Kasumi-1 (cell line): ENCODE measurements at places on chromosomes 12 and 14.

- no peak for DNase-seq
Observed at GRCh38 chr12:24913130-24913529, 35.8 kb downstream of the BCAT1 start.

DNA sequence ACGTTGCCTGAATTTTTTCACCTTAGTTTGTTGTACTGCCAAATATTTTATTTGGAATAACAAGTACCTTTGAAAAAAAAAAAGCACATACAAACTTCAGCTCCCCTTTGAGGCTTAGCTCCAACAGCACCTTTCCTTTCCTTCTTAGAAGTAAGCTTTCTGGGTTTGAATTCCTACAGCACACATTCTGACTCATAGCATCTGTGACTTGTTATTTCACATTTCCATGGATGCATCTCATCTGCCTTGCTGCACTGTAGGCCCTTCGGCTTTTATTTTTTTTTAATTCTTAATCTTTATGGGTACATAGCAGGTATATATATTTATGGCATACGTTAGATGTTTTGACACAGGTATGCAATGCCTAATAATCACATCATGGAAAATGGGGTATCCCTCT lies 7.2 kb downstream of the LGALS3 start:
- DNase-seq, result no peak

DNA sequence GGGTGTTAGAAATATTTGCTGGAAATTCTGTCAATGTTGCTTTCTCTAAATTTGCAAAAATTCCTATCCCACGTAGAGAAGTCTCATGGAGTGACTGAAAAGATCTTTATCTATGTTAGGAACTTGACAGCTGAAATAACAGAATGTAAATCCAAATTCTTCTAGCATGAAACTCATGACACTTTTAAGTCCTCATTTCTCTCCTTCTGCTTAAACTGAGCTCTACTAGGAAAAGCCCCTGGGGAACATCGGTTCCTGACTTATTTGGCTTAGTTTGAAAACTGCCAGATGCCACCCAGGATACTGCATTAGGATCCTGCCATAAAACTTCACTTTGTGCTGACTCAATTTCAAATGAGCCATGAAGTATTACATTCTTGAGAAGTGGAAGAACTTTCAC lies 426.0 kb downstream of the GALC start:
- no peak for DNase-seq

DNA sequence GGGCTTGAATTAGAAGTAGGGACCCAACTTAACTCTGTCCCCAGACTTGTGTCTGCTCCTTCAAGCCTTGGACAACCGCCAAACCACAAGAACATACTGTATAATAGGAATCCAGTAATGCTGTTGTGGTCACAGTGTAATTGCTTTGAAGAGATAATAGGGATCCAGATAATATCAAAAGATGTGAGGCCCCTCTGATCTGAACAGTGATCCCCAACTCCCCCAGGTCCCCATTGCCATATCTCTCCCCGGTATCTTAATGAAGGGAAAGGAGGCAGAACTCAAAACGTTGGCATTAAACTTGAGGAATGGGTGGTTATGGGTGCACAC lies 8.5 kb upstream of the PLEKHH1 start:
- DNase-seq, result peak; percentile 5

GRCh38 chr12:68102731-68103130 lies 56.8 kb downstream of the IFNG start:
- DNase-seq, result no peak

- DNase-seq, result no peak
Observed at GRCh38 chr12:116245189-116245588, 32.3 kb downstream of the MED13L start.

DNA sequence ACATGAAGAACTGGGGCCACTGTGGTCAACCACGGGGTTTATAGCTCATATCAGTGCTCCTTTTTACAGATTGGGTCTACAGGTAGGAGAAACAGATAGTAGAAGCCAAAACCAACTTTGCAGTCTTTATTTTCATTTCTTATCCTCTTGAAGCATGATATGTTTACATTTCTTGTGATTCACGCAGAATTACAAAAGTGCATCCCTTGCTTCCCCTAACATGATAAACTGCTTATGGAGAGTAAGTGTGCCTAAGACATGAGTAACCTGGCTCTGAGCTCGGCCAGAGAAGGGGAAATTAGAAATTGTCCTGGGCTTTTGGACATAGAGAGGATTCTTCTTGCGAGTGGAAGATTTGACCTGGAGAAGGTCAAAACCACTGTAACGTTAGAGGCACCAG lies 18.4 kb downstream of the PWP1 start:
- no peak for DNase-seq

DNA sequence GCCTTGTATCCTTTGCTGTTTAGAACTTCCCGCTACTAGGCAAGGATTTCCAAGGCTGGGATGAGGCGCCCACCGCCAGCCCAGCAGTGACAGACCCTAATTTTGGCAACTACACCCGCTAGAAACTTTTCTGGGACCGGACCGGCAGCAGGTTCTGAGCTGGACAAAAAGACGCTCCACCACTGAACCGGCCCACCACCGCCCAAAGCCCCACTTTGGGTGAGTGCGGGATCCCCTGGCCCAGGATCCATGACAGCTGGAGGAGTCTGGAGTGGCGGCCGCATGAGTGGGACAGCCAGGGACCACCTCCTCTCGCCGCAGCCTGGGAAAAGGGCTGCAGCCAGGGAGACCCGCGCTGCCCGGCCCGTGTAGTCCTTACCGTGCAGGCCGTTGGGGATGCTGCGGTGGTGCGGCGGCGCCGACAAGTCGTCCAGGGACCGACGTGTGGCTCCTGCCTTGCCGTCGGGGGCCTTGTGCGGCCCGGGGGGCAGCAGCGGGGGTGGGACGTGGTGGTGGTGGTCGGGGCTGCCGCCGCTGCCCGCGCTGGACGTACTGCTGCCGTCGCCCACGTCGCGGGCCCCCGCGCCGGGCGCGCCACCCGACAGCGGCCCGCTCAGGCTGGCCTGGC lies 1.1 kb downstream of the CCDC85C start:
- no peak for DNase-seq

GRCh38 chr12:123351349-123351748 lies 13.3 kb downstream of the SBNO1 start:
- DNase-seq, result no peak

GRCh38 chr14:30757082-30757481 lies 117.3 kb upstream of the COCH start:
- no peak for DNase-seq

- peak; percentile 23 for DNase-seq
Observed at GRCh38 chr12:89927226-89927698, 218.6 kb upstream of the ATP2B1 start.

- DNase-seq, result peak; percentile 40
Observed at GRCh38 chr14:70096866-70097265, 91.9 kb downstream of the SLC8A3 start.

GRCh38 chr12:12926571-12927071 lies 25.3 kb downstream of the GPRC5D start:
- DNase-seq, result no peak

DNA sequence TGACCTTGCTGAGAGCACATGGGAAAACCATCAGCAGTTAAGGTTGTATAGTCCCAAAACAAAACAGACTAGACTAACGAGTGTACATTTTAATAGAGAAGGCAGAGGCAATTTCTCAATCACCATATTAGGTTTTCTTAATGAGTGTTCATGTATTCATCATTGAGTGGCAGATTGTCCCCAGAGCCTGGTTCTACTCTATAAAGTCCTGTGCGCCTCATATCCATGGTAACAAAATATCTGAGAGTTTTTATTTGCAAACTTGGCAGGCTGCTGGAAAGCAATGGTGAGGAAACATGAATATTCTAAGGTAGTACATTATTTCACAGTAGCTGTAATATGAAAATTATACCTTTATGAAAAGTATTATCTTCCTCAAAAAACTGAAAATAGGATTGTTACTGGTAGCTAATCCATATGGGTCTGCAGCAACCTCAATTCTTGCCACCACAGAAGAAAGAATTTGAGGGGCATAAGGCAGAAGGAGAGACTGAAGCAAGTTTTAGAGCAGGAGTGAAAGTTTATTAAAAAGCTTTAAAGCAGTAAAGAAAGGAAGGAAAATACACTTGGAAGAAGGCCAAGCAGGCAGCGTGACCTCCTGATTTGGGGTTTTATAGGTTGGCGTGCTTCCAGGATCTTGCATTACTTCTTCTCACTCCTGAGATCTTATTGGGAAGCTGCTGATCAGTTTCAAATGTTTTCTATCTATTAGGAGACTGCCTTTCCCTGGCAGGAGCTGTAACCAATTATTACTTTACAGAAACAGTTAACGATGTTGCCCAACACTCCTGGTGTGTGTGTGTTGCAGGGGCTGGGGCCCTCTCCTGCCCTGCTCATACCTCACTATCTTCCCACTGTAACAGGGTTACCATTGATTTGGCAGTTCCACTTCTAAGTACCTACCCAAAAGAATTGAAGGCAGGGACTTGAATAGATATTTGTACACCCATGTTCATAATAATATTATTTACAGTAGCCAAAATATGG lies 154.0 kb upstream of the NUDT4 start:
- no peak for DNase-seq

GRCh38 chr12:93198086-93198485 lies 179.6 kb upstream of the NUDT4 start:
- no peak for DNase-seq

- no peak for DNase-seq
Observed at GRCh38 chr14:64675312-64675711, 28.9 kb upstream of the PLEKHG3 start.

DNA sequence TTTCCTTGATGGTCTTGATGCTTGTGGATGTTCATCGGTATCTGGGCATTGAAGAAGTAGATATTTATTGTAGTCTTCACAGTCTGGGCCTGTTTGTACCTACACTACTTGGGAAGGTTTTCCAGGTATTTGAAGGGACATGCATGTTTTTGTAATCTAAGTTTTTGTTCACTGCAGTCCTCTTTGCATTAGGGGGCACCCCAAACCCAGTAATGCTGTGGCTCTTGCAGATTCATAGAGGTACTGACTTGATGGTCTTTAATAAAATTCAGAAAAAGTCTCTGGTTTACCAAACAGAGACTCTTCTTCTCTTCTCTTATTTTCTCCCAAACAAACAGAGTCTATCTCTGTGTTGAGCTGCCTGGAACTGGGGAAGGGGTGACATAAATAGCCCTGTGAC lies 150.9 kb upstream of the SLC16A7 start:
- DNase-seq, result no peak

GRCh38 chr14:92010644-92011043 lies 29.2 kb downstream of the TRIP11 start:
- no peak for DNase-seq

- DNase-seq, result no peak
Observed at GRCh38 chr12:132239796-132240668, 89.4 kb downstream of the GALNT9 start.

GRCh38 chr12:121668750-121669520 lies 519 bp downstream of the MORN3 start:
- DNase-seq, result peak; percentile 38

DNA sequence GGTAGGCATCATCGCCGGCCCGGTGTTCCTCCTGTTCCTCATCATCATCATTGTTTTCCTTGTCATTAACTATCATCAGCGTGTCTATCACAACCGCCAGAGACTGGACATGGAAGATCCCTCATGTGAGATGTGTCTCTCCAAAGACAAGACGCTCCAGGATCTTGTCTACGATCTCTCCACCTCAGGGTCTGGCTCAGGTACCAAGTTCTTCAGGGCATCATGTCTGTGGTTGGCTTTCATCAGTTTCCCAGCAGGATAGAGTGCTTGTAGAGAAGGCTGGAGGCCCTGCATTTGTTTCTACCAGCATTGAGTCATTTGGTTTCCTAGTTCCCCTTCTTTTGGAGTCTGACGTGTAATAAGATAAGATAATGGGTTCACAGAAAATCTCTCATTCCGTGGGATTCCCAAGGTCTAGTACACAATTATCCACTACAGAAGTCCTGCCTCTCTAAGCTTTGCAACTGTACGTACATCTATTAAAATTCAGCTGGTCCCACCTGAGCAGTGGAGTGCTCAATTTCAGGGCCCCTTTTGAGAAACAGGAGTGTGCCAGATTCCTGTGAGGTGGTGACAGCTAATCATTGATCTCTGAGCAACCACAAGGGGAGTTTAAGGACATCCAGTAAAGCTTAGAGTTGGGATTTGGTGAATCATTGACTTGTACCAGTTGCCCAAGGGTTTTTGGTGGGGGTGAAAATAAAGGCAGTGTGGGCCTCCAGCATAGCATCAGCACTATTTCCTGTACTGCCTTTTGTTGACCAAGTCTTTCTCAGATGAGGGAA lies 25.1 kb downstream of the ACVR1B start:
- DNase-seq, result peak; percentile 32

DNA sequence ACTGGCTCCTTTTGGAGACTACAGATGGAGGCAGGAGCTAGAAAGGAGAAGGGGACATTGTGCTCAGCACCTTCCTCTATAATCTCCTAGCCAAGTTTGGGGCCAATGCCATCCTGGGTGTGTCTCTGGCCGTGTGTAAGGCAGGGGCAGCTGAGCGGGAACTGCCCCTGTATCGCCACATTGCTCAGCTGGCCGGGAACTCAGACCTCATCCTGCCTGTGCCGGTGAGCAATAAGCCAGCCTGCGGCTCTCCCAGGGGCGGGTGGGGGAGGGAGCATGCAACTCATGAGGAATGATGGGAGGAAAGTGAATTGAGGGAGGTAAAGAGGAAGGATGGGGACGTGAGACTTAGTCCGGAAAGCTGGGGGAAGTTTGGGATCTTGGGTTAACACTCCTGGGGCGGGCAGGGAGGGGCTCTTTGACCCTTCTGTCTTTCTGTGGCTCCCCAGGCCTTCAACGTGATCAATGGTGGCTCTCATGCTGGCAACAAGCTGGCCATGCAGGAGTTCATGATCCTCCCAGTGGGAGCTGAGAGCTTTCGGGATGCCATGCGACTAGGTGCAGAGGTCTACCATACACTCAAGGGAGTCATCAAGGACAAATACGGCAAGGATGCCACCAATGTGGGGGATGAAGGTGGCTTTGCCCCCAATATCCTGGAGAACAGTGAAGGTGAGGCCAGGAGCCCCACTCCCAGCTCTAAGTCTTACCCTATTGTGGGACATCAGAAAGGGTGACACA lies 3.3 kb downstream of the ENO2 start:
- DNase-seq, result no peak

GRCh38 chr14:88272390-88273269 lies 50.4 kb downstream of the KCNK10 start:
- no peak for DNase-seq

- peak; percentile 73 for DNase-seq
Observed at GRCh38 chr12:44000309-44000952, 164.6 kb downstream of the TMEM117 start.

- DNase-seq, result no peak
Observed at GRCh38 chr14:102171173-102172020, 31.7 kb downstream of the WDR20 start.

- DNase-seq, result no peak
Observed at GRCh38 chr12:98639491-98639890, 5.1 kb downstream of the IKBIP start.

GRCh38 chr12:26939953-26940352 lies 1.7 kb downstream of the FGFR1OP2 start:
- DNase-seq, result peak; percentile 13

GRCh38 chr14:54776361-54777001 lies 126.1 kb downstream of the GCH1 start:
- DNase-seq, result peak; percentile 73

- DNase-seq, result no peak
Observed at GRCh38 chr12:55845361-55845760, 2.6 kb upstream of the MMP19 start.

GRCh38 chr12:102503056-102503681 lies 22.8 kb upstream of the IGF1 start:
- peak; percentile 59 for DNase-seq
